Omental fat pad (tissue), 4 donors: ENCODE measurements at places on chromosomes 4 and X. TPM values are rescaled to one million over a fixed set of nuclear protein-coding genes. Genes with fewer than 3 reads are reported as not detected.

- no peak for DNase-seq
Observed at GRCh38 chrX:55008571-55009358, 8.6 kb downstream of the APEX2 start.

GRCh38 chr4:108834835-108835384 is 72.1 kb upstream of the ETNPPL start:
- DNase-seq: no peak

DNA sequence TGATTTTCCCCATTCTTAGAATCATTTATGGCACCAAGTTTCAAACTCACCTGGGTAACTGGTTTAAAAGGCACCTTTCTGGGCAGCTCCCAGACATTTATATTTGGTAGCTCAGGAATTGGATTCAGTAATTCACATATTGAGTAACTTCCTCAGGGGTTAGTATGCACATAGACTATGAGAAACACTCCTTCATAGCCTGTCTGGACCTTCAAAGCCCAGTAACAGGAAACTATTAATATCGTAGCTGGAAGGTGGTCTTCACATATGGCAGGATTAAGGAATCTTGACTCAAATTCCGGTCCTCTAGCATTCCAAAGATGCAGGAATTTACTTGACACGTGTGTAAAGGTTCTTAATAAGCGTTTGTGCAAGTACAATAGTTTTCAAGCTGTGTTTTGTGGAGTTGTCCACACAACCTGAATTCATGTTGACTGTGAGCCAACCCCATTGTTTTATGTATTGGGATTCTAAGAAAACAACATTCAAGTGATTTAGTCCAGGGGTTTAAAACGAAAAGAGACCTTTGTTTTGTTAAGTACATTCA is 78.4 kb downstream of the PLS3 start:
- DNase-seq: no peak

DNA sequence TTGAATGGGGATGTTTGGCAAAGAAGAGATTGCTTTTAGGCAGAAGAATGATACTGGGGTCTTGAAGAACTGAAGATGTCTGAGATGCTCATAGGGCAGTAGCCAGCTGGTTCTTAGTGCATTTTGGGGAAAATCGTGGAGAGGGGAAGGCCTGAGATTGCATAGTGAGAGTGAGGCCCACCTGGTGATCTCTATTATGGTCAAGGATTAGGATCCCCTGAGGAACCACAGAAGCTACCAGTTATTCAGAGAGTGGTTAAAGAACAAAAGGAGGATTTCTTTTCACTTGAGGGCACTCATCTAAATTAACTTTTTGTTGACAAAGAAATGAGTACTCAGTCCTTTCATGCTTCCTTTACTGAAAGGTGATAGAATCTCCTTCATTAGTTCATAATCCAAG is 271.3 kb upstream of the HAND2 start:
- DNase-seq: no peak

Gene PCDH10
- 0.16 TPM for total RNA-seq

Gene DUX4
- not detected for total RNA-seq

Gene FAM120C
- total RNA-seq: 11.8 TPM
